Prostate gland (tissue), 2 donors: ENCODE measurements at places on chromosomes 16 and 17.

DNA sequence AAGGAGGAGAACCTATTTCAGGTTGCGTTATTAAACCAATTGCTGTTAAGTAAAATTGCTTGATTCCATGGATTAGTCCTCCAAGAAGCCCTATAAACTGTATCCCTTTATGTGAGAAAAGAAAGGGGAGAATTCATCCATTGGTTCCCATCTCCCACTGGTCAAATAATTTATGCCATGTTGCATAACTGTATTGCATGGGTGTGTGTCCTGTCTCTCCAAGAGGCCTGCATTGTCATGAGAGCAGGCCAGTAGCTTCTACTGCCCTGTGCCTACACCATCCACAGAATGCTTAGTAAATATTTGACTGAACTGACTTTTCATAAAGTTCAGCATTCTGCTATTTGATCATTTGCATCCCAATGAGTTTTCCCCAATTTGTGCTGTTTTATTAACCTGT lies 11.7 kb upstream of the TOB1 start:
- no peak for DNase-seq

DNA sequence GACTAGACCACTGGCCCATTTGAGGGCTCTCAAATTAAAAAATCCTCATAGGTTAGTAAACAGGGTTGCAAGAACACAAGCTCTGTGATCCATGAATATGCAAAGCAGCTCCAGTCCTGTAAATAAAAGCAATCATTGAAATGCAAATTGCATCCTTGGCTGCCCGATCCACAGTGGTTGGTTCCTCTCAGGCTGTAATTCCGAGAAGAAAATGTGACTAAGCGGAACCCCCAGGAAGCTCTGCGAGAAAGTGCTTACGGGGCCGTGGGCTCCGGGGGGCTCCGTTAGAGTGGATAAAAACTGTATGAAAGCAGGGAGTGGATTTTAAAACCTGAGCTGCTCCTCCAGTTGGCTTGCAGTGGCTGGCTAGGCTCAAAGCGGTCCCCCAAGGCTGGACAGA lies 2.5 kb downstream of the GPRC5B start:
- DNase-seq: no peak

GRCh38 chr17:49013311-49014213 lies 16.4 kb downstream of the IGF2BP1 start:
- no peak for DNase-seq

DNA sequence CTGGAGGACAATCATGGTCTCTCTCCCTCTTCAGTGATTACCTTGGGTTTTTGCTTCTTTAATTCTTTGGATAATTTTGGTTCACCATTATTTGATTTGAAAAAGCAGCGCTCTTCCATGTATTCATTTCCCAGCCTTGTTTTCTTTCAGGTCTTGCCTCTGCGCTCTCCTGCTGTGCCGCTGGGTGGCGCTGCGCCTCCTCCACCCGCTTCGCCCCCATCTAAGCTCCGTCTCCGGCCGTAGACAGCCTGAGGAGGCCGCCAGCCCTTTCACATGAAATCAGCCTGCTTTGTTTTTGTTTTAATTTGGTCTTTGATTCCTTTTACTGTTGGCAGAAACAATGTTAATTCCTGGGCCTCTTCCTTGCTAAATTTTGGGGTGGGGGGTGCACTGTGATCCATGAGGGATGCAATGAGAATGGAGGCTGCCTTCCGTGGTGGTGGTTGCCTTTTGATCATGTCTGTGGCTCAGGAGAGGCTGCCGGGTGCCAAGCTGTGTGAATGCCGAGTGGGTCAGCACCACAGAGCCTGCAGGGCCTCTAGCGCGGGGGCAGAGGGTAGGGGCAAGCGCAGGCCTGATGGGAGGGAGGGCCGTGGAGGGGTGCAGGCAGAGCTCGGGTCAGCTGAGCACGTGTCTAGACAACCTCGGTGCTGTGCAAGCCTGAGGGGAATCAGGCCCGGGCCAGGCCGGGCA lies 64.1 kb downstream of the PLD6 start:
- DNase-seq: peak; percentile 39

- DNase-seq: peak; percentile 95
Measured at GRCh38 chr17:38559051-38559879, 46.5 kb downstream of the SRCIN1 start.

- DNase-seq: no peak
Measured at GRCh38 chr16:70388006-70388680, 41.4 kb downstream of the DDX19A start.

- peak; percentile 70 for DNase-seq
Measured at GRCh38 chr17:82775001-82775823, 23.3 kb downstream of the TBCD start.

- no peak for DNase-seq
Measured at GRCh38 chr16:63568164-63568563, 1531.9 kb upstream of the CDH8 start.

GRCh38 chr16:63461248-63461841 lies 1425.1 kb upstream of the CDH8 start:
- DNase-seq: peak; percentile 7

- no peak for DNase-seq
Measured at GRCh38 chr16:76614269-76614668, 337.1 kb downstream of the CNTNAP4 start.

DNA sequence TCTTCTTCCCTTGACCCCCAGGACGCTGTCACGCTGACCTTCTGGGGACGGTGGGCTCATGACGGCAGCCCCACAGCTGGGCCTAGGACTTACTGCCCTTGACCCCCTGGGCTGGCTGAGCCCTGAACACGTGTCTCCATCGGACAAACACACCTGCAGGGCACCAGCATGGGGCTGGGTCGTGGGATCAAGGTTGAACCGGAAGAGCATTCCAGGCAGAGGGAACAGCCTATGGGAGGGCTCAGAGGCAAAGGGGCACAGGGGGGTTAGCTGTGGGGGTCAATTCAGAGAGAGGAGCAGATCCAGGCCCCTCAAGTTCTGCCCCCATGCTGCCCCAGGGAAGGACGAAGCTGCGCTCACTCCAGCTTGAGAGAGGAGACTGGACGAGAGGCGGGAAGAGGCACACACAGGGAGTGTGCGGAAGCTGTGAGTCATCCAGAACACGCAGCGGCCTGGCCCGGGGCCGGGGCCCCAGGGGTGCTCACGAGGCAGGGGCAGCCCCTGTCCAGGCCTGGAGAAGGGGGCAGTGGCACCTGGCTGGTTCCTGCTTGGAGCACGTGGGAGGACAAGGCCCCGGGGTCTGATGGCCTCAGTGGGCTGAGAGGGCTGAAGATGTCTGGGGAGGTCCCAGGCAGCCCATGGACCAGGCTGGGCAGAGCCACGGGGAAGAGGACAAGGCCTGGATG lies 9.9 kb downstream of the SSTR5 start:
- DNase-seq: peak; percentile 55

- no peak for DNase-seq
Measured at GRCh38 chr17:9401434-9401833, 174.2 kb downstream of the STX8 start.

DNA sequence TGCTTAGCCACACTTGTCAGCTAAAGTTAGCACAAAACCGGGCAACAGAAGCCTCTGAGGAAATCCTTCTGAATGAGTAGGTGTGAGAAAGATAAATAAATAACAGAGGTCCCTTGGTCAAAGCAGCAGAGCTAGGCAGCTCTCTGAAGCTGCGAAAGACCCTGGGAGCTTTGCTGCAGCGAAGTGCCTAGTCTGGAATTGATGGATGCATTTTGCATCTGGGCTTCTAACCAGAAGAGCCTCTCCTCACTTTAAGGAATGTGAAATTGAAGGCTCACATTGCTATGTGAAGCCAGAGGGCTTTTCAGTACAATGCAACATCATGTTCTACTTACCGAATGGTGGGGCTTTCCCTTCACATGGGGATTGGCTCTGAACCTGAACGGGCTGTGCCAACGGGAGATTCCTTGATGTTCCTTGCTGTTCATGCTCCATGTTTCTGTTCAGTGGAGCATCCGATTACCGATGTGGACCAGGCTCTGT lies 274.6 kb downstream of the HS3ST3B1 start:
- no peak for DNase-seq

- no peak for DNase-seq
Measured at GRCh38 chr17:40338941-40339649, 25.4 kb downstream of the GJD3 start.

DNA sequence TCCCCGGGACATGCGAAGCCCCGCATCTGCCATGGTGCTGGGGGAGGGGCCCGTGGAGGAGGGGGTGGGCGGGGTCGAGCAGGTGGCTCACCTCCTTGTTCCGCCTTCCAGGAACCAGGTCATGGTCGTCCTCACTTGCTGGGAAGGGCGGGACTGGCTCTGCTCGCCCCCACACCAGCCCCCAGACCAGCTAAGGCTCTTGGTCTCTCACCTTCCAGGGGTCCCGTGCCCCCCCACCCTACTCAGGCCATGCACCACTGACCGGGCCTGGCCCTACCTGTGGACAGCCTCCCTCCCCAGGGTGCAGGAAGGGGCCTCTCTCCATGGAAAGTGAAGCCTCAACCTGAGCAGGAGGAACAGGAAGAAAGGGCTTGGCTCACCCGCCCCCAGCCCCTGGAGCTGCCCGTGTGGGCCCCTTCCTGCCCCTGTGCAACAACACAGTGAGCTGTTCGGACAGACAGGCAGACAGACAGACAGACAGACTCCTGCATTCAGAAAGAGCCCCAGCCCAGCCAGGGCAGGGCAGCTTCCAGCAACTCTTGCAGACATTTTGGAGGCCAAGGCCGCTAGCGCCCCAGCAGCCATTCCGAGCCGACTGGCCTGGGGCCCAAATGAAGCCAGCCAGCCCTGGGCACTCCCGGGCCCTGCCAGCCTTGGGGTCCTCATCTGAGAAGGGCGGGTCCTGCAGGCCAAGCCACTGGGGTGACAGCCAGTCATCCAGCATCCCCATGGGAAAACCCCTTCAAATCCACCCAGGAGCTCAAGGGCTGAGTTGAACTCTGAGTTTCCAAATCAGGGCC lies 8.1 kb upstream of the KREMEN2 start:
- DNase-seq: no peak

GRCh38 chr17:67582673-67583081 lies 135.1 kb upstream of the NOL11 start:
- peak; percentile 91 for DNase-seq

- DNase-seq: no peak
Measured at GRCh38 chr16:81201267-81201666, 37.2 kb upstream of the BCO1 start.

GRCh38 chr17:48487221-48487620 lies 43.6 kb downstream of the HOXB1 start:
- DNase-seq: no peak

GRCh38 chr17:76134911-76135809 lies 5.9 kb downstream of the FOXJ1 start:
- no peak for DNase-seq

GRCh38 chr17:50638966-50639713 lies 4.5 kb downstream of the ABCC3 start:
- peak; percentile 96 for DNase-seq

DNA sequence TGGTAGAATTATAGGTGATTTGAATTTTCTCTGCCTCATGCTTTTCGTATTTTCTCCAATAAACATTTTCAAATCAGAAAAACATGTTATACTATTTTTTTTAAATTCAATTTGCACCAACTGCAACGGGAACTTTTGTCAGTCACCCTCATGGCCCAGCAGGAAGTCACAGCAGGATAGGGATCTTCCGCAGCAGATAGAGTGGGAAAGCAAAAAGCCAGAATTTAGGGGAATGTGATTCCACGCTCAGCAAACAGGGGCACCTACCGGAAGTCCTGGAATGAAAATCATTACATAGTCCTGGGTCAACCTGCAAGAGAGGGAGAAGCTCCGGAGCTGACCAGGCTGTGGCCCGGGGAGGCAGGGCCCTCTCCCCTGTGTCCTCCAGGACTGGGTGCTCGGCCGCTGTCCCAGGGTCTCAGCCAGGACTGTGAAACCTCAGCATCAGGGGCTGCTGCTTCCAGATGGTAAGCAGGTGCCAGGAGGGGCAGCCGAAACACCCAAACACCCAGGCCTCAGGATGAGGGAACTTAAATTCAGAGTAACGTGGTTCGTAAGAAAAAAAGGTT lies 3.9 kb downstream of the SLC47A2 start:
- no peak for DNase-seq

GRCh38 chr17:55324296-55324978 lies 59.7 kb downstream of the HLF start:
- DNase-seq: no peak

DNA sequence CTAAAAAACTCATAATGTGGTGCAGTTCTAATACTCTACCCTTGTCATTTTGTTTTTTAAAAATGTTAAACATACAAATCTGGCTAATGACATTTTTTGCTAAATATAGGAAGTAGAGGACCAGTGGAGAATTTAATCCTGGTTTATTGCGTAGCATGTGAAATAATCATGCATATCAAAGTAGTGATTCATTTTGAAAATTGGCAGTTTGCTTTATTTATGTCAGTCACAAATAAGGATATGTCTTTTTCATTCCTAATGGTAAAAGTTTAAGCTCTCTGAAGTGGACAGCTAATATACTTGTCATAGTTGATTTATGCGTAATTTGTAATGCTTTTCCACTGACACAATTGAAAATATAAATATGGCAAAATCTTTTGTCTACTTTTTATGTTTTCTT lies 224.2 kb downstream of the BCAS3 start:
- no peak for DNase-seq

GRCh38 chr17:72175787-72176515 lies 55.1 kb downstream of the SOX9 start:
- DNase-seq: no peak

DNA sequence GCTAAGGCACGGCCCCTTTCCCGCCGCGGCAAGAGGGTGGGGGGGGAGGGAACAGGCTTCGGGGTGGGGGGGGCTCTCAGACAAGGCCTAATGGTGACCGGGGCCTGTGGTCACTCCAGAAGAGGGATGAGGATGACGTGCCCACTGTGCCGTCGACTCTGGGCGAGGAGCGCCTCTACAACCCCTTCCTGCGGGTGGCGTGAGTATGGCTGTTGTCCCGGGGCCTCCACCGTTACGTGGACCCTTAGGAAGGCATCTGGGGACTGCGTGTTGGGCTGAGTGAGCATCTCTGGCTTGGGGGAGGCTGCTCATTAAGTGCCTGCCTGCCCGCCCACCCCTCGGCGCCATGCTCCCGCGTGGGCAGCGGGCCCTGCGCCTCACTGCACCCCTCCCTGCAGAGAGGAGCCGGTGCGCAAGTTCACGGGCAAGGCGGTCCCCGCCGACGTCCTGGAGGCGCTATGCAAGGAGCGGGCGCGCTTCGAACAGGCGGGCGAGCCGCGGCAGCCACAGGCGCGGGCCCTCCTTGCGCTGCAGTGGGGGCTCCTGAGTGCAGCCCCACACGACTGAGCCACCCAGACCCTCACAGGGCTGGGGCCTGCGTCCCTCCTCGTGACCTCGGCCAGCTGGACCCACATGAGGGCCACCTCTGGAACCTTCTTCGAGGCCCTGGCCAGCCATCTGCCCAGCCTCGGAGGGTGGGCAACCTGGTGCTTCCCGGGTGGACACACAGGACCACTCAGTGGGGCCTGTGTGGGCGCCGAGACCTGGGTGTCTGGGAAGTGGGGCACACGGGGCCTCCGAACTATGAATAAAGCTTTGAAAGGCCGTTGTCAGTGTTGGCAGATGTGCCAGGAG lies 2.2 kb downstream of the HAGHL start:
- DNase-seq: no peak

GRCh38 chr17:79728169-79728907 lies 2.4 kb upstream of the ENPP7 start:
- DNase-seq: peak; percentile 62

DNA sequence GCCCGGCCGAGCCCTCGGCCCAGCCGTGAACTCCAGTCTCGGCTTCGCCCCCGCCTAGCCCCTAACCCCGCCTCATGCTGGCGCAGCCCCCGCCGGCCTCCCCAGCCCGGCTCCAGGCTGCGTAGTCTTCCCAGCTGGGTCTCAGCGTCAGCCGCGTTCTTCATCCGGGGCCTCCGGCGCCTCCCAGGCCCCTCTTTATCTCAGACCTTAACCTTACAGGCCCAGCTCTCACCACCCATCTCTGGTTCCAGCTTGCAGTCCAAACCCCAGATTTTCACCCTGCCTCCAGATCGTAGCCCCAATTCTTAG lies at the start of gene PROCA1:
TSS of gene PROCA1 (minus strand) at position 166 of the 309 bp plus-strand sequence. CDS start 228 bp downstream, outside the sequence.
- DNase-seq: no peak
